HEK293T (cell line): ENCODE measurements at places on chromosomes 5 and 9.
A peak's percentile ranks its signal among the peaks of the same experiment; 100 is the strongest.

- no peak for DNase-seq
These were observed 7.2 kb downstream of the CYFIP2 start for GRCh38 chr5:157273131-157273556.

GRCh38 chr9:32351845-32352244 lies 32.6 kb upstream of the ACO1 start:
- peak; percentile 15 for DNase-seq

DNA sequence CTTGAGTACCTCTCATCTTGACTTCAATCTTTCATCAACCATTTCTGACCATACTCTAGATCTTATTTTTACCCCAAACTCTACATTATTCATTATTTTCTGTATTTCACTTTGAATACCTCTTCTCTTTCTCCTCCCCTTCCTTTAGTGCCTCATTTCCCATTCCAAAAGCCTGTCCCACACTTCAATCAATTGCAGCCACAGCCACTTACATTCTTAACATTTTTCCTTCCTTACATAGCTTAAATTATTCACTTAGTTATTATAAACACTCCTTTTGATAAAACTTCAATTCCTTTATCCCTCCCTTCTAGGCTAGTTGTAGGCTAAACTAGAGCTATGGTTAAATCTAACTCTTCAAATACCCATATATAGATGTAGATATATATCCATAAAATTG lies 344.0 kb downstream of the PRR16 start:
- no peak for DNase-seq

DNA sequence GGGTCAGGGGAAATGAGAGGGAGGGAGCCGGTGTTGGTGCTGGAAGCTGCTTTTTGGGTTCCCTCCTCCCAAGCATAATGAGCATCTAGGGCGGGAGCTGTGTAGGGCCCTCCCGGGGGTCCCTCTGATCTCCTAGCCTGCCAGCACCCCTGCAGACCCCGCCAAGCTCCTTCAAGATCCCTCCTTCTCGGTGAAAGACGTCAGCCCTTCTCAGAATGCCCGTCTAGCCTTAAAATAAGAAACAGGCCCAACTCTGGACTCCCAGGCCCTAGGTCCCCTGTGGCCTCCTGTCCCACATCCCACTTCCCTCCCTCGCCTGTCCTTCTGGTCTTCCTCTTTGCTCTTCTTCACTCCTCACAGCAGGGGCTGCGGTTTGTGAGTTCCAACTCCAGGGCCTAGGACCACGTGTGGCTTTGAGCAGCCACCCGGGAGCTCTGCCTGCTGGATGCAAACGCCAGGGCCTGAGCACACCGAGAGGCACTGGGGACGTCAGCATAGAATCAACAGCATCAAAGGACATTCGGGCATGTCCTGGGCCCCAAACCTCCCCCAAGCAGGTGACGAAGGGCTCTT lies 8.8 kb upstream of the SCGB3A1 start:
- no peak for DNase-seq
